HCEC 1CT (cell line): ENCODE measurements at places on chromosomes 4 and X.

DNA sequence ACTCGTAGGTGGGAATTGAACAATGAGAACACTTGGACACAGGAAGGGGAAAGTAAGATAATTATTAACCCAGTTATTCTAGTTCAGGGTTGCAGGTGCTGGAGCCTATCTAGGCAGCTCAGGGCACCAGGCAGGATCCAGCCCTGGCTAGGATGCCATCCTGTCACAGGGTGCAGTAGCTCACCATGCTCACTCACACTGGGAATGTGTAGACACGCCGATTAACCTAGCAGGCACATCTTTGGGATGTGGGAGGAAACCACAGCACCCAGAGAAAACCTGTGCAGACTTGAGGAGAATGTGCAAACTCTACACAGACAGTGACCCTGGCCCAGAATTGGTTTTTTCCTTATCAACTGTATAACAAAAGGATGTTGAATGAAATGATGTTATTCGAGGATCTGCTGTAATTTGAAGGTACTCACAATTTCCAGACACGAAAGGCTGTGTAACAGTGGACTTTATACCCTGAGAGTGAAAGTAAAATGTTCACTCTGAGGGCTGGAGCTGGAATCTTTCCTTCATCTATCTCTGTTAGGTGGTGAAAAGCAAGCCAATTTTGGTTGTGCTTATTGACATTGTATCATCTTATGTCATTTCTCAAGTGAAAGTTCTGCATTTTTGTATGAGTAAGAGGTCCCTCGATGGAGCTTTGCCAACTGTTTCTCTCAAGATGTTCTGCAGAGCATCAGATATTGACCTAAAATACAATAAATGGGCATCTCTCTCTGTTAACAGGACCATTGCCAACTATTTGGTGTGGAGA is 78.8 kb downstream of the PHEX start:
- no peak for DNase-seq

- no peak for DNase-seq
These were observed 12.9 kb upstream of the WDR1 start for GRCh38 chr4:10129196-10130177.

- DNase-seq = no peak
These were observed 15.0 kb upstream of the ENAM start for GRCh38 chr4:70613306-70614183.

DNA sequence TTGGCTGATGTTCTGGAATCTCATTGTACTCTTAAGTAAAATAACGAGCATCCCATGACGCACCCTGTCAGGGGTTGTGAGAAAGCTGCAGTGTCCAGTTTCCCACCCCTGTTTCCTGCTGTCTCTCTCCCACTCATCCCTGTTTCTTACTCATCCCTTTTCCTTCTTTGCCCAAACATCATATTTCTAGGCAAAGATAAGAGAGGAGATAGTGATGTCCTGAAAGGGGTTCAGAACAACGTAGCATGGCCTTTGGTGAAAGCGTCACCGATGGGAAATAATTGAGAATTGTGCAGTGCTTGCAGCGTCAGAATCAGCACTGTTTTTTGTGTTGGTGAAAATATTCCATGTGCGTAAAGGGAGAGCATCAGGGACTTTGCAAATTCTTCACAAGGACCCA is 23.5 kb upstream of the TMEM165 start:
- no peak for DNase-seq

DNA sequence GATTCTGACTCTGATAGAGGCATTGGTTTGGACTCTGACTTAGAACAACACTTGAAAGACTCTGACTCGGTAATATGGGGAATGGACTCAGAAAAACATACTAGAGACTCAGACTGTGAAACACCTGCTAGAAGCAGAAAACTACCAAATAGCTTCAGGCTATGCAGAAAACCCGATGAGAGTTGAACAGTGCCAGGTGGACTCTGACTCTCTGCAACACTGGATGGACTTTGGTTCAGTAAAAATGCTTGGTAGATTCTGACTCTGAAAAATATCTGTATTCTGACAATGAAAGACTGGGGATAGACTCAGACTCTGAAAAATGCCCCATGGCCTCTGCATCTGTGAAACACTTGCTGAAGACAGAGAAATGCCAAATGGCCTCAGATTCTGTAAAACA is 215.1 kb upstream of the HDX start:
- DNase-seq = no peak

GRCh38 chr4:105236916-105237311 is 90.2 kb downstream of the TET2 start:
- no peak for DNase-seq

- no peak for DNase-seq
These were observed 128.6 kb upstream of the FTHL17 start for GRCh38 chrX:31200430-31200829.

- peak; percentile 39 for DNase-seq
These were observed 19.5 kb upstream of the NFXL1 start for GRCh38 chr4:47933840-47934239.

- DNase-seq = no peak
These were observed 109.6 kb upstream of the NDP start for GRCh38 chrX:44082829-44083228.

DNA sequence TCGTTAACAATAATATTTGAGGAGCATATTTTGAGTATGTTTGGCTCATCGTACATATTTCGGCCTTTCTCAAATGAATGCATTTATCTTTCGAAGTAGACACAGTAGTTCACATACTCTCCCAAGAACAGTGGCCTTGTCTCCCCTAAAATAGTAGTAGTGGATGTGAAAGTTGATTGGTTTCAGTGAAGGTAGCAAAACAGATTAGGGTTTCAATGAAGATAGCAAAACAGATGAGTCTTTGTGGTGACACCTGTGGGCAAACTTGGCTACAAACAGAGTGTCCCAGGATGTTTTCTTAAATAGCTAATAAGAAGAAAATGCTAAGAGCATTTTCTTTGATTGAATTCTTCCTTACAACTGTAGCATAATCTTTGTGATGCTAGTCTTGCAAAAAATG is 67.0 kb downstream of the USP9X start:
- no peak for DNase-seq

DNA sequence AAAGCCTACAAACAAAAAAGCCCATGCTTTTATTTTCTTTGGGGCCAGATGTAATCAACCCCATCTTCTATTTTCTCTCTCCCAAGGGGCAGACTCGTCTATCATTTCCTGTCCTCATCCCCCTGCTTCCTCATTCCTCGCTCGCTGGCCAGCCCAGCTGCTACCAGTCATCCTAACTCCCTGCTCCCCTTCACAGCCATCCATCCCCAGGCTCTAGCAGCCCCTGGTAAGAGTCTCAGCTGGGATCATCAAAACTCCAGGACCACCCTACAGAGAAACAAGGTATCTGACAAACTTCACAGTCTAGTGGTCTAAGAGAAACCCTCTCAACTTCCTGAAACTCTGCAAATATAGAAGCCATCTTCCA is 23.6 kb downstream of the SH3KBP1 start:
- no peak for DNase-seq

DNA sequence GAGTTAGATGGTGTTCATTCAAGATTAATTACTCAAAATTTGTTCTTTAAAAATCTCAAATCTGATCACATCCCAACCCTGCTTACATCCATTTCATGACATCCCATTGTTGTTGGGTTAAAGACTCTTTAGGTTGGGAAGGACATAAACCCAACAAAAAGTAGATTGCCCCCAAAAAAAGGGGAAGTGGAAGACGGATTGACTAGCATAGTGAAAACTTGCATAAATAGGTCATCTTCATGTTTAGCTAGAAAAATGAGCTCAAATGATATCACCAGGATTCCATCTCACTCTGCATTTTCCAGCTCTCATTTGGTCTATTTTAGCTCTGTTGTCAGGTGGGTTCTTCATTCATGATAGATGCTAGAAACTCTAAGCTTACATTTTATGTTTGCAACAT is 18.5 kb upstream of the TET2 start:
- DNase-seq = no peak

- DNase-seq = no peak
These were observed 58.6 kb upstream of the P2RY10 start for GRCh38 chrX:78886550-78886949.

DNA sequence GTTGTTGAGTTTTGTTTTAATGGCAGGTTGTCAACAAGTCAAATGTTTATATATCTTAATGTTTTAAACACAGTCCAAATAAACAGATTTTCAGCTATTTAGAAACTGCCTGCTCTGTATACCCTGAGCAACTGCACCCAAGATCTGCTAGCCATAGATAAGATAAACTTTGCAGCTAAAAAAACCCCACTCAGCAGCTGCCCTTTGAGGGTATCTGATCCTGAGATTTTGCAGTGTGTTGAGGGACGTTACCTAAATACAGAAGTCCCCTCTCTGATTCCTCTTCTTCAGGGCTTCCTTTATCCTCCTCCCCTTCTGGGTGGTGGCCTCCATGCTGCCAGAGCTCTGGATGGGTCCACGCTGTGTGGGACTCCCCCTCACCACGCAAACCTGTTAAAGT is 11.0 kb upstream of the FGG start:
- no peak for DNase-seq

GRCh38 chr4:61911313-61911756 is 711.2 kb downstream of the ADGRL3 start:
- no peak for DNase-seq
